GM12878 (cell line): ENCODE measurements at places on chromosomes 7 and 10. TPM values are rescaled to one million over a fixed set of nuclear protein-coding genes. Genes with fewer than 3 reads are reported as not detected.

DNA sequence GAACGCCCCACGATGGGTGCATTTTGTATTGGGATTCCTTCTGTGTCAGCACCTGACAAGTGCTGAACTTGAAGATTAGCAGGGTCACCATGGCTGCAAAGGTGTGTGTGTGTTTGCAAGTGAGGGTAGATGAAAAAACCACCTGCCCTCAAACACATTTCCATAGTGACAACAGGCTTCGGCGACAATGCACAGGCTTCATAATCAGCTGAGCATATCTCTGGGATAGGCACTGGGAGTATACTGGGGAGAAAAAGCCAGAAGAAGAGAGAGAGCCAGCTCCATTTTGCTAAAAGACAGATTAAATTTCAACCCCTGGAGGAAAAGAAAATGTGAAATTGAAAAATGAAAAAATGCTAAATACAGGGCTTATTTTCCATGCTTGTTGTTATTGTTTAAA is 656.1 kb downstream of the INHBA start:
- no peak for DNase-seq

DNA sequence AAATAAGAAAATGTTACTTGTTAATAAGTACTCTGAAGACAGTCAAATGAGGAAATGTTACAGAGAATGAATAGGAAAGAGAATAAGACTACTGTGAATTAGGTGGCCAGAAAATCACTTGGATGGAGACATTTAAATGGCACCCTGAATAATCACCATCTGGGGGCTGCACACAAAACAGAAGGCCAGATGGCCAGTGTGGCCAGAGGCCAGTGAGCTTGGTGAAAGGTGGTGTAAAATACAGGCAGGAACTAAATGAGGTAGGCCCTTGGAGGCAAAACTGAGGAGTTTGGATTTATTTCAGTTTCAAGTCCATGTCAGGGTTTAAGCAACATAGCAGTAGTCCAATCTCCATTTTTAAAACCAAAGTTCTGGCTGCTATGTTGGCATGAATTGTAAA is 126.7 kb downstream of the TSPAN12 start:
- no peak for DNase-seq

- peak; percentile 56 for DNase-seq
Measured at GRCh38 chr10:102399217-102400021, 3.9 kb downstream of the NFKB2 start.

The ELMO1 gene
- total RNA-seq: 74.5 and 81.6 TPM in 2 replicates
